ENCODE measurements at places on chromosomes 1 and 21.

DNA sequence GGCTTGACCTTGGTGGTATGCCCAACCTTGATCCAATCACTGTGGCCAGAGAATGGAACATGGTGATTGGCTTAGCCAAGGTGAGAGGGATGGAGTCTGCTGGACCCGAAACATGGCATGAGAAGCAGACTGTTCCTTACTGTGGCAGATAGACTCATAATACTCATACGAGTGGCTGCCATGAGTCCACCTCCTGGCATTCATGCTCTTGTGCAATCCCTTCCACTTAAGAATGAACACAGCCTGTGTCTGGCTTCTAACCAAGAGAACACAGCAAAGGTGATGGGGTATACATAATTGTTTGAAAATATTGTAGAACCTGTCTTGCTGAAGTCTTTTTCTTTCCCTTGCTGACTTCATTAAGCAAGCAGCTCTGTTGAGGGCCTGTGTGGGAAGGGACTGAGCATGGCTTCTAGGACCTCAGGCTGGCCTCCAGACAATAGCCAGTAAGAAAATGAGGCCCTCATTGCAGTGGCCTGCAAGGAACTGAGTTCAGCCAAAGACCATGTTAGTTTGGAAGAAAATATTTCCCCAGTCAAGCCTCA lies 85.9 kb downstream of the ZNF281 start:
- peak; percentile 55 for DNase-seq

DNA sequence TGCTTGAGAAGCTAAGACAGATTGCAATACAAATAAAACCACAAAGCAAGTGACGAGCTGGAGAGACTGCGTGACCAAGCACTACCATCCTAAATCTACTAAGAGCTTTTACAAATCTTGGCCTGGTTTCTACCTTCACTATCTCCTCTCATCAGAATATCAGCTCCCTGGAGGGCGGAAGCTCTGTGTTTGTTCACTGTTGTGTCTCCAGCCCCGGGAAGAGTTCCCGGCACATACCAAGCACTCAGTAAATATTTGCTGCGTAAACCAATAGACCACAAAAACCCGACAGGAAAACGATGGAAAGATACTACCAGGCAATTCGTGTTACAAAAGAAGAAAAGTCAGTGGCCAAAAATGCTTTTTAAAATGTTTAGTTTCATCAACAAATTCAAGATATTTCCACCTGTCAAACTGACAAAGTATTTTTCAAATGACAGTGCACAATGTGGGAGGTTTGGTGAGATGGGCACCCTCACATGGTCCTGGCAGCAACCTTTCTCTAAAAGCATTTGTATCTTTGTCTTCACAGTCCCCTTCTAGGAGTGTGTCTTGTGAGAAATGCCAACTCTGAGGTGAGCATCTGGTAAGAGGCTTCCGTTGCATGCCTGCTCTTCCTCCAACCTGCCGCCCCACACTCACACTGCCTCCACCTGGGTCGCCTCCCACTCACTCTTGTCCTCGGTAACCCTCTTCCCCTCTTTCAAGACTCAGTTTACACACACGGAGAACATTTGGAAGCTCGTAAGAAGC lies 34.7 kb downstream of the SLC1A7 start:
- no peak for DNase-seq

DNA sequence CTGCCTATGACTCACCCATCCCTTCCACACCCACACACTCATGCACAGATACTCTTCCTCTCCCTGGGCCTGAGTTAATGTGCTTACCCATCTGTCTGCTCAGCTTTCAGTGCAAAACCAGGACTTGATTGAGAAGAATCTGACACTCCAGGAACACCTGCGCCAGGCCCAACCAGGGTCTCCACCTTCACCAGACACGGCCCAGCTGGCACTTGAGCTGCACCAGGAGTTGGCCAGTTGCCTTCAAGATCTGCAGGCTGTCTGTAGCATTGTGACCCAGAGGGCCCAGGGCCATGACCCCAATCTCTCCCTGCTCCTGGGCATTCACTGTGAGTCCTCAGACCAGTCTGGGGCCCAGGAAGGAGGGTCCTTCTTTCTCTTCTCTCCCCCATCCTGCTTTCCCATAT lies 3.5 kb upstream of the SH3BGRL3 start:
- DNase-seq: no peak

- DNase-seq: no peak
Observed at GRCh38 chr1:105204836-105205371, 1455.2 kb downstream of the AMY1C start.

- DNase-seq: no peak
Observed at GRCh38 chr21:26441149-26441548, 131.9 kb downstream of the CYYR1 start.

GRCh38 chr1:36590771-36591170 lies 108.1 kb upstream of the CSF3R start:
- DNase-seq: no peak

DNA sequence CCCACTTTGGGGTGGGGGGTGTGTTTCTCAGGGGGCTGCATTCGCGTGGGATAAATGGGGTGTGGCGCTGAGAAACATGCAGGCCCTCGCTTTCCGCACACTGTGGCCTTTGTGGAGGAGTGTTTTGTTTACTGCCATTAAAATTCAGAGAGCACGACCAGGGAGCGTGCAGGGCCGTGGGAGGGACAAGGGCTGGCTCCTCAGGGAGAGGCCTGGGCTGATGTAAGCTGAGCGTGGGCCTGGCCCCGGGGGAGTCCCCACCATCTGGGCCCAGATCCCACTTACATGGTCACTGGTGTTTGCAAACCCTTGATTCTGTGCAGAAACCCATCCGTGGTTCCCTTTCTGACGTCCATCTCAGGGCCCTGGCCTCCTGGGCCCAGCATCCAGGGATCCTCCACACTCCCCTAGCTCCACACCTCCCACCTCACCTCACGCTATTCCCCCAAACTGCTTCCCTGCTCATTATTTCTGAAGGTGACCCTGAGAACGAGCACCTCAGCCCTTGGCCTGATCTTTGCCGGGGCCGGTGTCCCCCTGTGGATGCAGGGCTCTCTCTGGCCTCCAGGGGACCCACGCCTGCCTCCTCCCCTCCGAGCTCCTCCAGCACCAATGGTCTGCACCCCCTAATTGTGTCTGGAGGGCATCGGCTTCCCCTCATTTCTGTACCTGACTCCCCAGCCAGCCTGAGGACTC lies 92.5 kb upstream of the SIM2 start:
- no peak for DNase-seq

DNA sequence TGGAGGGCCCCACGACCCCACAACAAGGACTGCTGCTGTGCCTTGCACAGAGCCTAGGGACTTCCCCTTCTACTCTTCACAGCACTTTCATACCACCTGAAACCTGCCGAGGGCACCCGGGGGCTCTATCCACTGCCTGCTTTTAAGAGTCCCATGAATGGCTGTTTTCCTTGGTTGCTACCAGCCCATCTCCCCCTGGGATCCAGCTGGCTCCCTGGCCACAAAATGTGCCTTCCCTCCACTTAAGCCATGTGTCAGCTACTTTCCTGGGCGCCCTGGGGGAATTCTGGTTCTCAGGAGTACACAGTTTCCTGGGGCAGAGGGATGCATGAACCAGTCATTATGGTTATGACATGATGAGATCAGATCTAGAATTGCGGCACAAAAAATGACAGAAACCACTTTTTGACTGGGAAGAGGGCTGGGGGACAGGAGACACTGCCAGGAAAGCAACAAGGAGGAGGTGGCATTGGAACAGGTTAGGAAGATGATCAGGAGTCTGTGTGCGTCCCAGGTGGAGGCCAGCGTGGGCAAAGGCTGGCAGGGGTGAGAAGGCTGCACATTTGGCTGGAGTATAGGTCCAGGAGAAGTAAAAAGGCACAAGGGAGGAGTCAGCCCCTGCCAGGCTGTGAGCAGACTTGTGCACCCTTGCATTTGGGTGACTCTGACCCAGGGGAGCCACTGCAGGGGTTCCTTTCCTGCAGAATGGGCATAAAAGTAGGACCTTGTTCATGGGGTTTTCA lies 3.2 kb upstream of the TNFRSF8 start:
- DNase-seq: no peak

- peak; percentile 85 for DNase-seq
Observed at GRCh38 chr1:31373056-31373896, at the start of gene FABP3. TSS of gene FABP3 (minus strand) at chr1:31373076. CDS start at chr1:31373014, 62 bp downstream.

GRCh38 chr1:154813300-154813816 lies 56.7 kb downstream of the KCNN3 start:
- DNase-seq: no peak

GRCh38 chr1:187415065-187415464 lies 586.3 kb downstream of the PLA2G4A start:
- no peak for DNase-seq

DNA sequence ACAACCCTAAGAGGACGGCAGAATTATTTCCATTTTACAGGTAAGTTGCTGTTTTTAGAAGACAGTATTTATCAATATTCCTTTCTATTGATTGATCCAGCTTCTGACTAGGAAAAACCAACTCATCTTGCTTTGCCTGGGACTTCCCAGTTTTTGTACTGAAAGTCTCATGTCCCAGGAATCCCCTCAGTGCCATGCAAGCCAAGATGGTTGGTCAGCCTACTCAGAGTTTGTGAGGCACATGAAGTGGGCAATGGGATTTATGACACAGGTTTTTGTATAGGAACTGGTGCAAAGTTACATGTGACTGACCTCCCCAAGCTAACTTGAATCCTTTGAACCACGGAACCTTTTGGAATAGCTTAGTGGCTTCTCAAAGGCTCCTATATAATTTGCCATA lies 45.5 kb downstream of the GNG12 start:
- DNase-seq: no peak

- DNase-seq: peak; percentile 60
Observed at GRCh38 chr1:55284856-55285255, 69.7 kb upstream of the USP24 start.

DNA sequence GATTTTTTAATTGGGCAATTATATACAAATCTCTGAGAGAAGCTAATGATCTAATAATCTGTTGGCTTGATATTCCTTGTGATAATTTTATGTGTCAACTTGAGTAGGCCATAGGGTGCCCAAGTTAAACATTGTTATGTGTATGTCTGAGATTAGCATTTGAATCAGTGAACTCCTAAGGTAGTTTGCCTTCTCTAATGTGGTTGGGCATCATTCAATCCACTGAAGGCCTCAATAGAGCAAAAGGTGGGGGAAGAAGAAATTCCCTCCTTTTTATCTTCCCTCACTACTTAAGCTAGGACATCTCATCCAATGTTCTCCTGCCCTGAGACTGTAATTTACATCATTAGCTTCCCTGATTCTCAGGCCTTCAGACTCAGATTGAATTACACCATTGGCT lies 394.5 kb downstream of the LMO4 start:
- DNase-seq: no peak

- DNase-seq: no peak
Observed at GRCh38 chr21:37224861-37225839, 42.0 kb downstream of the VPS26C start.

DNA sequence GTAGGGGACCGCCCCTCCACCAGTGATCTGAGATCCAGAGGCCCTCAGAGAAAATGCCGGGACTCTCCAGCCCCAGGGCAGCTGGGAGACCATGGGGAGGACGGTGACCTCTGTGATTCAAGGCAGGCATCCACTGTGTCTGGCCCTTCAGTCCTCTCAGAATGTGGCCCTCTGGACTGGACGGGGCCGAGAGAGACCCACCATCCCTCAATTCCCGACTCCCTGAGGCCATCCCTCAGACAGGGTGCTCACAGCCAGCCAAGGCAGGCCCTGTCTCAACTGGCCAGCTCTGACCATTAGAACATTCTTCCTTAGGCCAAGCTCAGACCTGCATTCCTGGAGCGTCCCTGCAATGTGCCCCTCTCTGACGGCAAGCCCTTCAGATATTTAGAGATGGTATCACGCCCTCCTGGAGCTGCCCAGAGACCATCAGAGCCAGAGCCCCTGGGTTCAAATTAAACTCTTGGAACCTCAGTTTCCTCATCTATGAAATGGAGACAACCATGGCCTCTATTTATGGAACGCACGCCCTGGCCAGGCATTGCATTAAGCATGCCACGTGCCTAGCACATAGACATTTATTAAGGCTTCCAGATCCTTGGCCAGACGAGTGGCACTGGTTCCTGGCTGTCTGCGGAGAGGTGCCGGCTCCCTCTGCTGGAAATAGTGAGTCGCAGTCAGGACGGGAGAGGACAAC lies 9.6 kb upstream of the EPS8L3 start:
- DNase-seq: peak; percentile 92
